ENCODE measurements at places on chromosomes 13 and 19. TPM values are rescaled to one million over a fixed set of nuclear protein-coding genes. Genes with fewer than 3 reads are reported as not detected.

DNA sequence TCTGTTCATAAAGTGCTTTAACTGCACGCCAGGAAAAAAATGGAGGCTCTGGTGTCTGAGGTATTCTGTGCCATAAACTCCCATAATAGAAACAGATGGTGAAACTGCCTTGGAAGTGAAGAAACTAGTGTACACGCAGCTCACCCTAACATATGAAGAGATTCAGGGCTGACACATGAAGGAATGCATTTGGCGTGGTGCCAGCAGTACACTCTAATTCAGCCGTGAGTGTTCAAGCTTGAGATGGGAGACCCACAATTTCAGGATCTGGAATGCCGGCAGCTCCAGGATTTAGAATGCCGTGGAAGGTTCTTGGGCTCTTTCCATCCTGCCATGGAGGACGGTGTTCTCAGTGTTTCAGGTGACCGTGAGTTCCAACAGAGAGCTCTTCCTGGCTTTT lies 478.4 kb downstream of the TSHZ3 start:
- DNase-seq = peak; percentile 18
- no peak overlapping the region for H3K27ac ChIP-seq

Gene CALR3
- total RNA-seq = not detected

DNA sequence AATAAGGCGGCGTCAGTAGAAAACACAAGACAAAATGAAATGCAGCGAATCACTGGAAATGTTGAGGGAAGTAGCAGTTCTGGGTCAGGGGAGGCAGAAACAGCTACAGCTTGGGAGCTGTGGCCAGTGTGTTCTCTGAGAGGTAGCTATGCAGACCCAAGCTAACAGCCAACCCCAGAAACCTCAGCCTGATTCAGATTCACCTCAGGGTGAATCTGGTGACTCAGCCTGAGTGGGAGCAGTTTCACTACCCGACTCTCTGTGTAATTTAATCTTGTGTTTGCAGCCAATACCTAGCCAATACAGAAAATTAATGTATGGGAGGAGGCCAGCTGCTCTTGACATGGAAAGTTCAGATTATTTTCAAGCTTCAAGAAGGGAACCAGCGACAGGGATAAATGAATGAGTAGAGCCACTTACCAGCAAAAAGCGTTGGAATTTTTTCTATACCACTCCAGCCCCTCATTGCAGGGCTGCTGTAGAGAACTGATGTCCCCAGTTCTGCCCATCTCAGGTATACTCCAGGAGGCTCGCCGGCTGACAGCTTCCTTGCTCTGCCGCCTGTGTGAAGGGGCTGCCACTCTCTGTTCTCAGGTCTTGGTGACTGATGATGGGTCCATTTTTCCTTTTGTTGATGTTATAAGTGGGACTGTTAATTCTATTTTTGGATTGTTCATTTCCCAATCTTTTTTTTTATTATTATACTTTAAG lies 8.9 kb downstream of the IGFL3 start:
- no peaks in the 10 kb centered on the region for H3K36me3 ChIP-seq
- H3K27ac ChIP-seq = peak overlapping the region; percentile 51
- no peaks in the 10 kb centered on the region for H3K27me3 ChIP-seq

DNA sequence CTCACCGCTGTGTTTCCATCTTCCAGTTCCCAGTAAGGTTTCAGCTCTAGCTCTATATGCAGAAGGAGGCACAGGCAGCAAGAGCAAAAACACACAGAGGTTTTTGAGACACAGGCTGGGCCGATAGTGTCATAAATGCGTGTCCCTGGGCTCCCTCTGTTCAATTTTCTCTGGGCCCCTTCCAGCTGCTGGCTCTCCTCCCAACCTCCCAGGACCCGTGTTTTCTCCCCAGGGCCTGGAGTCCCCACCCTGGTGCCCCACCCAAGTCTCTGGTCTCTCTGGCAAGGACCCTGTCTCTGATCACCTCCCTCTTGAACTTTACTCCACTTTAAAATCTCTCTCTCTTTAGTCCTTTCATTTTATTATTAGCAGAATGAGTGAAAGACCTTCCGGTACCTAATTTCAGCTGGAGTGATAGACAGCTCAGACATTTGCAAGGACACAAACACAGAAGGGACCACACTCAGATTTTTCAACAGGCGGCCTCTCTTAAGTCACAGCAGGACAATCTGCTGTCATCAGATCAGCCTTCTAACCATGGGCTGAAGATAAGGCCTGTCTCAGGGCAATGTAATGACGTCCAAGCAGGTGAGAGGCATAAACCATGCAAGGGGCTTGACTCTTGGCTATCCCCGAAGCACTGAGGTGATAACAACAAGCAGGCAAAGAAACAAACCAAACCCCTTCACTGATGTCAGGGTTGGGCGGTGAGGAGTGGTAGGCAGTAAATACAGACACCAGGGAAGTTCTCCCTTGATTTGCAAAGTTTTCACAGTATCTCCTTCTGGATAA lies 190.0 kb upstream of the IRS2 start:
- no peaks in the 10 kb centered on the region for H3K27me3 ChIP-seq
- H3K4me3 ChIP-seq = no peak overlapping the region
- H3K27ac ChIP-seq = no peak overlapping the region

Gene TDRD12
- total RNA-seq = 0.22 TPM

Gene ZNF682
- total RNA-seq = 3.0 TPM

- no peaks in the 10 kb centered on the region for H3K36me3 ChIP-seq
- H3K4me3 ChIP-seq = no peak overlapping the region
- no peak for DNase-seq
Measured at GRCh38 chr13:24709186-24709913, 29.1 kb downstream of the ATP12A start.

DNA sequence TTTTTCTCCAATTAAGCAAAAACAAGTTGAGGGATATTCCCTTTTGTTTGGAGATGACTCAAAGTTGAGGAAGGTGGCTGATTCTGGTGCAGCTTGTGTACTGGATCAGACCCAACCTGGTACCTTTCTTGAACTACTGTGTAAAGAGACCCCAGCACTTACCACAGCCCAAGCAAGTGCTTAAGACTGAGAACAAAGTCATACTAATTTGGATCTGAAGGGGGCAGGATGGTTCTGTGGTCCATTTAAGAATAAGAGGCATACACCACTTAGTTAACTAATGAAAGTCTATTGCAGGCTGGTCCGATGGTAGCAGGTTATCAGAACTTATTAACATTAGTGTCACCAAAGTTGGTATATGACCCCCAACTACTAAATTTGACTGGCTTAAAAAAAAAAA lies 6.3 kb downstream of the THSD1 start:
- no peak overlapping the region for H3K27ac ChIP-seq
- DNase-seq = peak; percentile 19
- H3K36me3 ChIP-seq = no peaks in the 10 kb centered on the region
- no peaks in the 10 kb centered on the region for H3K27me3 ChIP-seq
- H3K4me1 ChIP-seq = peaks cover 5% of the 10 kb centered on the region

GRCh38 chr13:63408331-63409189 lies 1992.9 kb upstream of the PCDH20 start:
- no peak for DNase-seq
- H3K27ac ChIP-seq = no peak overlapping the region
- H3K4me3 ChIP-seq = no peak overlapping the region
- H3K4me1 ChIP-seq = no peaks in the 10 kb centered on the region

Gene GRWD1
- 36.6 TPM for total RNA-seq

GRCh38 chr19:48795055-48795684 lies 15.7 kb downstream of the BCAT2 start:
- H3K4me3 ChIP-seq = peak overlapping the region; percentile 63
- H3K4me1 ChIP-seq = no peaks in the 10 kb centered on the region
- H3K36me3 ChIP-seq = no peaks in the 10 kb centered on the region
- no peaks in the 10 kb centered on the region for H3K27me3 ChIP-seq
- H3K27ac ChIP-seq = peak overlapping the region; percentile 58
- peak; percentile 95 for DNase-seq

DNA sequence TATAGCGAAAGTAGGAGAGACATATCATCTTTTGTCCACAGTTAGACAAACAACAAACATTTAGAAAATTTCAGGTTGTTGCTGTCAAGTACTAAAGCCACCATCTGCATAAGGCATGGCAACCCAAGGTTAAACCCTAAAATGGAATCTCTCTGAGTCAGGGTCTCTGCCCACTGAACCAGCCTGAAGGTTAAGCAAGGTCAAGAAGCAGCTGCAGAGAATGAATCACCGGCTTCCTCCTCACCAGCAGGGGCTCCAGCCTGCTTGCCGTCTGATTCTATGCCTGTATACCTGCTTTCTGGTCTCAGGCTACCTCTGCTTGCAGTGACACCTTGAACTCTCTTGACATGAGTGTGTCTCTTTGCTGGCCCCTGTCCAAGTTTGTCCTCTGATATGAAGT lies 726.2 kb upstream of the SGCG start:
- DNase-seq = no peak
- H3K36me3 ChIP-seq = no peaks in the 10 kb centered on the region
- H3K27me3 ChIP-seq = no peaks in the 10 kb centered on the region
- no peak overlapping the region for H3K27ac ChIP-seq
- H3K4me3 ChIP-seq = no peak overlapping the region

GRCh38 chr13:113371061-113371460 lies 7.1 kb upstream of the GRTP1 start:
- H3K36me3 ChIP-seq = no peaks in the 10 kb centered on the region
- H3K4me3 ChIP-seq = no peak overlapping the region
- no peaks in the 10 kb centered on the region for H3K4me1 ChIP-seq
- H3K27ac ChIP-seq = no peak overlapping the region
- no peak for DNase-seq

- no peaks in the 10 kb centered on the region for H3K36me3 ChIP-seq
- H3K27ac ChIP-seq = no peak overlapping the region
- H3K4me1 ChIP-seq = no peaks in the 10 kb centered on the region
- H3K4me3 ChIP-seq = no peak overlapping the region
Measured at GRCh38 chr13:21232196-21232595, 55.7 kb downstream of the MRPL57 start.

DNA sequence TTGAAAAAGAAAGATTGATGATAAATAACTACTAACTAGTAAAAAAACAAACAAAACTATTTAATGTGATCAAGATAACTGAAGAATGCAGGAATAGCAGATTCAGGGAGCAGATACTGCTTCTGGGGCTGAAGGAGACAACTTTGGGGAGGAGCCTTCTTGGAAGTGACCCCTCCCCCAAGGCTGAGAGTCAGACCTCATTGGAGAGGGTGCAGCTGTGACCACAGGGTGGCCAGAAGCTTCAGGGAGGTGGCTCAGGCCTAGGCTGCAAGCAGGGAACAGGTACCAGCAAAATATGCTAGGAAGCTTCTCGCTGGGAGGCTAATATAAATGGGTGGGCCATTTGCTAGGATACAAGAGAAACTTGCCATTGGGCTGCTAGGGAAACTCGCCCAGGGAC lies 149.9 kb downstream of the MYO16 start:
- DNase-seq = no peak
- no peak overlapping the region for H3K27ac ChIP-seq
- H3K27me3 ChIP-seq = no peaks in the 10 kb centered on the region

DNA sequence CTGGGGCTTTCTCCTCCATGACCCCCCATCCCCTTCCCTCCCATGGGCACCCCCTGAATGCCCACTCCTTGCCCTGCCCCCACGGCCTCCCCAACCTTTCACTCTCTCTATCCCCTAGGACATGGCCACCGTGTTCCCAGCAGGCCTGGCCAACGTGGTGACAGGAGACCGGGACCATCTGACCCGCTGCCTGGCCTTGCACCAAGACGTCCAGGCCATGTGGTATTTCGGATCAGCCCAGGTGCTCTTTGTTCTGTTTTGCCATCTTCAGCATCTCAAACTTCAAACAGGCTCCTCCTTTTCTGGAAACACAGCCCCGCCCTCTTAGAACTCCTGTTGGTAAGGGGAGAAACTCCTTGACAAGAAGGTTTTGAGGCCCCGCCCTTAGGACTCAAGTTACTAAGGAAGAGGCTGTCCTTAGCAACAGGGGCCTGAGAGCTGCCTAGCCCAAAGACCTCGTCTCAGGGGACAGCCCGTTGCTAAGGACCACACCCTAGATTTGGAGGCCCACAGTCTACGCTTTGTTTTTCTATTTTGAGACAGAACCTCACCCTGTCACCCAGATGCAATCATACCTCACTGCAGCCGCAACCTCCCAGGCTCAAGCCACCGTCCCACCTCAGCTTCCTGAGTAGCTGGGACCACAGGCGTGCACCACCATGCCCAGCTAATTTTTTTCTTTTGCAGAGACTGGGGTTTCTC lies 5.1 kb upstream of the FLT3LG start:
- peak; percentile 78 for DNase-seq
- H3K4me3 ChIP-seq = no peak overlapping the region
- H3K27me3 ChIP-seq = no peaks in the 10 kb centered on the region
- H3K4me1 ChIP-seq = no peaks in the 10 kb centered on the region
- H3K27ac ChIP-seq = no peak overlapping the region

DNA sequence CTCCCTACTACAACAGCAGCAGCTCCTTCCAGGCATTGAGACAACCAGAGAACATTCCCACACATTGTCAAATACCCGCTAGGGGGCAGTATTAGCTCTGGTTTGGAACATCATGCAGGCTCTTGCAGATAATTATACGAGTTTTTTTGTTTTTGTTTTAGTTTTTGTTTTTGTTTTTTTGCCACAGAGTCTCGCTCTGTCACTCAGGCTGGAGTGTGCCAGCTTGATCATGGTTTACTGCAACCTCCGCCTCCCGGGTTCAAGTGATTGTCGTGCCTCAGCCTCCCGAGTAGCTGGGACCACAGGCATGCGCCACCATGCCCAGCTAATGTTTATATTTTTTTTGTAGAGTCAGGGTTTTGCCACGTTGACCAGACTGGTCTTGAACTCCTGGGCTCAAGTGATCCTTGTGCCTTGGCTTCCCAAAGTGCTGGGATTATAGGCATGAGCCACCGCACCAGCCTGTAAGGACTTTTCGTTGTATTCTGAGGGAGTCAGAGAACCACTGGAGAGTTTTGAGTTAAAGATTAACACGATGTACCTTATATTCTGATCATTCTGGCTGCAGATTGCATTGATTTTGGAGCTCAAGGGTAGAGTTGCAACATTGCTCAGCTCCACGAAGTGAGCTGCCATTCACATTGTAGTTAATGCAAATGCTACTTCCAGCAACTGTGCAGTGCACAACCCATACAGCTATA lies 41.7 kb upstream of the CEACAM20 start:
- H3K4me1 ChIP-seq = no peaks in the 10 kb centered on the region
- H3K4me3 ChIP-seq = no peak overlapping the region
- peaks cover 30% of the 10 kb centered on the region for H3K27me3 ChIP-seq
- no peaks in the 10 kb centered on the region for H3K36me3 ChIP-seq

Gene CD320
- total RNA-seq = 55.8 TPM

Gene ASF1B
- 7.6 TPM for total RNA-seq

DNA sequence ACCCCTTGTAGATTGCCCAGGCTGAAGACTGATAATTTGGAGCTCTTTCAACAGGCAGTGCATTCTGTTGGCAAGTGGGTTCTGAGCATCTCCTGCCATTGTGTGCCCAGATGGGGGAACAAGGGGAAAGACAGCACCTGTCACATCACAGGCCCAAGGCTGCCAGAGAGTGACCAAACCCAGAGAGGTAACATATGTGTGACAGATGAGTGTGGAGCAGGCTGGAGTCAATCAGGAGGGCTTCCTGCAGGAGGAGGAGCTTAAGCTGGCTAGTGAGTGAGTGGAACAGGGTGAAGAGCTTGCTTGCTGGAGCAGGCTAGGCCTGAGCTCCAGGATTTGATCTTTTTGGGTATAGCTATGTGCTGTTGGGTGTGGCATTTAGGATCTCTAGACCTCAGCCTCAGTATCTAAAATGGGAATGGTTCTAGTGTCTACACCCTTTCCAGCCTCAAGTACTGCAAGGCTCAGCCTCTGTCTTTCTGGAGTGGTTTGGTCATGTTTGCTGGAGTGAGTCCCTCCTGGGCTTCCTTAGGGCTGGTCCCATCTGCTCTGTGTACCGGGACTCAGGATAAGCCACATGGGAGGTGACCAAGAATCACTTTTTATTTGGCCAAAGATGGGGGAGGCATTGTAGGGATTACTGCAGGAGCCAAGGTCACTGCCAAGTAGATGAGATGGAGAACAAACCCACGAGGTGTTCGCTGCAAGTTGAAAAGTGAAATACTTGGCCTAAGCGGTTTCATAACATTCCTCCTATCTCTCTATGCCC lies 152.4 kb upstream of the TSHZ3 start:
- no peak overlapping the region for H3K27ac ChIP-seq
- H3K4me1 ChIP-seq = no peaks in the 10 kb centered on the region
- DNase-seq = no peak
- H3K4me3 ChIP-seq = no peak overlapping the region
- no peaks in the 10 kb centered on the region for H3K36me3 ChIP-seq
- H3K27me3 ChIP-seq = peaks cover 21% of the 10 kb centered on the region
